ENCODE measurements at places on chromosomes 12 and 14. TPM values are rescaled to one million over a fixed set of nuclear protein-coding genes. Genes with fewer than 3 reads are reported as not detected.

Gene SLC2A3
- 392 TPM for total RNA-seq

Gene CCDC77
- 14.9 TPM for total RNA-seq

Gene ADGRD1
- total RNA-seq = not detected

Gene LMO3
- not detected for total RNA-seq

Gene LGR5
- total RNA-seq = not detected

Gene SERPINA1
- total RNA-seq = 4.3 TPM

Gene LRTM2
- not detected for total RNA-seq

Gene TMTC1
- total RNA-seq = not detected

Gene TMPRSS12
- not detected for total RNA-seq

Gene FAM161B
- 1.6 TPM for total RNA-seq

Gene TGM1
- 13.5 TPM for total RNA-seq

Gene OSBPL8
- 63.7 TPM for total RNA-seq

Gene OR6C65
- total RNA-seq = not detected

Gene B4GALNT1
- total RNA-seq = 1.4 TPM

Gene SOAT2
- total RNA-seq = 0.74 TPM

All from activated naive CD4-positive, alpha-beta T cell treated with anti-CD3 and anti-CD28 coated beads for 36 hours (primary cell).